Urothelium cell line (cell line): ENCODE measurements at places on chromosomes 1 and 21.

DNA sequence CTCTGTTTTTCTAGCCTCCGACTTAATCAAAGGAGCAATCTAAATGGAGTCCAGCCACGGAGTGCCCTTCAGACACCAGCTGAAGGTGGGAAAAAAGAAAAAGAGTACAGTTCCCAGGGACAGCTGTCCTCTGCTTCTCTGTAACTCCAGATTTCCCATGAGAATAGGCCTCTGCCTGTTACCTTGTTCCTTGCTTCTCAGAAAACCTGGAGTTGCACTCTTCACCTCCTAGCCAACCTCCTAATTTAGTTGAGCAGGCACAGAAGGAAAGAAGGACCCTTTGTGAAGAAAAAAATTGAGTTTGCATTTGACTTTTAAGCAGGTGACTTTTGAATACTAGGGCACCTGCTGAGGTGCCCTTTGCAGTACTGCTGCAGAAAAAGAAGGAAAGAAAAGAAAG lies 8.3 kb downstream of the BARHL2 start:
- no peak for DNase-seq

DNA sequence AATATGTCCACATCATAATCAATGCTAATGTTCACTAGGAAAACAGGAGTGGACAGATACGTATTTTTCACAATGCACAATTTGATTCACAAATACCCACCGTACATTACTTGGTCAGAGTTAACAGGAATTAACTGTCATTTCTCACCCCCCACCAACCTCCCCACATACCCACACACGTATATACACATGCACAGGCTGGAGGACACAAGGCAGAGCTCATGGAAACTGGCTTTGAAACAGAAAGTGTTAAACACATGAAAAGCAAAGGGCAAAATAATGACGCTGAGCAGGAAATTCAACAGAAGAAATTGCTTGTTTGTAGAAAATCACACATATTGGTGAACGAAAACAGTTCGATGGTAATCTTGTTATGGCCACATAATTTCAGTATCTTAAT lies 188.4 kb upstream of the DMRTA2 start:
- DNase-seq: no peak

DNA sequence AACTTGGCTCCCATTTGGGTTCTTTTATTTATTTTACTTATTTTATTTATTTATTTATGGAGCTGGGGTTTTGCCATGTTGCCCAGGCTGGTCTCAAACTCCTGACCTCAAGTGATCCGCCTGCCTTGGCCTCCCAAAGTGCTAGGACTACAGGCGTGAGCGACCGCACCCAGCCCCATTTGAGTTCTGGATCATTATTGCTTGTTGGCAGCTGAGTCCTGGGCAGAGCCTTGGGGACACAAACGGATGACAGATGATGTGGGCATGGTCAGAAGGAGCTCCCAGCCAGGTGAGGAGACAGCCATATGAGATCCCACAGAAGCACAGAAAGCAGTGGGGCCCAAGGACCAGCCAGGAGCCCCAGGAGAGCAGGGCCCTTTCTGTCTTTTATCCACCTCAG lies 254.0 kb downstream of the MATN1 start:
- DNase-seq: no peak

- DNase-seq: no peak
Observed at GRCh38 chr1:147246910-147247655, 4.6 kb downstream of the CHD1L start.

- DNase-seq: peak; percentile 42
Observed at GRCh38 chr1:73593364-73593763, 604.6 kb downstream of the LRRIQ3 start.

GRCh38 chr1:36257375-36257767 lies 33.1 kb downstream of the THRAP3 start:
- no peak for DNase-seq

DNA sequence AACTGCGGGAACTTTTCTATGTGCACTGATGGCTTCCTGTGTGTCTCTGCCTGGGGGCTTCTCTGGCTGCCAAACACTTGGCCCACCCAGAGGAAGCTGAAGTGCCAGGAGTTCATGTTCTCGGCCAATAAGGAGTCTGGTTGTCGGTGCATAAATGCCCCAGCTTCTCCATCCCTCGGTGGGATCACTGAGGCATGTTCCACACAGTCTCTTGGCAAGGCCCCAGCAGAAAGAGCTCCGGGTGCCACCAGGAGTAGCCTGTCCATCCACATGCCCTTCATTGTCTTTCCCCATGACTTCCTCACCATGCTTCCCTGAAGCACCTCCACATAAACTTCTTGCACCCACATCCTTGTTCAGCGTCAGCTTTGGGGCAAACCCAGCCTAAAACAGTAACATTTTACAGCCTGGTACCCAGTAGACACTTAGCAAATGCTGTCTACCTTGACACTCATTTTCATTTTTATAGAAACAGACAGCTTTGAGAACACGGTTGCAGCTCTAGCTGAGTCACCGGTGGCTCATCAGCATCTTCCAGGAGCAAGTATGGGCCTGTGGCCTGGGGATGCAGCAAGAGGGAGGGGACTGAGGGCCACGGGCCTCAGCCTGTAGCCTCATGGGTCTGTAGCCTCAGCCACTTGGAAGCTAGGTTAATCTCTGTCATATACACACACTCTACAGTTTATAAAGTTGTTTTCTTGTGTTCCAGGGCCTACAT lies 14.8 kb upstream of the CDCP2 start:
- peak; percentile 44 for DNase-seq

DNA sequence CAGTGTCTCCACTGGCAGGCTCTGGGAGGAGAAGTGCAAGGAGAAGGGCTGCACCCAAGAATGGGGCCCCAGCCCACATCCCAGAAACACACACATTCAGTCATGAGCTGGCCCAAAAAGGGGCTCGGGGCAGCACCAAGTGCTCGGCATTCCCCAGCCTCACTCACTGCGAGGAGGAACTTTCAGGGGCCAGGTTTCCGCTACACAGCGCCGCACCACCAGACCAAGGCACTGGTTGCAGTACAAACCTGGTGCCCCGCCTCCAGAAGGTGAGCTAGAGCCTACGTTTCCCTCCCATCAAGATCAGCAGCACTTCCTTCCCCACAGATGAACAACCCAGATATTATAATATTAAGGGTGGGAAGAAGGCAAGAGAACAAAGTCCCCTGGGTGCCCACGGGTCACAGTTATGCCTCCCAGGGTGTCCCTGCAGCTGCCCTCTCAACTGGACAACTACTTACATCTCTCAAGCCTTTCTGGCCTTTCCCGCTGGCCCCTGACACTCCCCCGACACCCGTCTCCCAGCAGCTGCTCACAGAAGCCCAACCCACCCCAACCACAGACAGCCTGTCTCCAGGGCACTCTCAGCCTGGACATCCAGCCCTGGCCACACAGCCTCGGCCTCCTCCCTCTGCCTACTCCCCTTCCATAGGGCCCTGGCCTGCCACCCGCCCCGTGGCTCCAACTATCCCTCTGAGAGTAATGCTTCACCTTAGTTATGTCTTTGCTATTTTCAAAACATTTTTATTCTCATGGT lies 3.8 kb downstream of the PBXIP1 start:
- DNase-seq: no peak

GRCh38 chr1:87513255-87513654 lies 184.6 kb downstream of the LMO4 start:
- peak; percentile 24 for DNase-seq

- DNase-seq: no peak
Observed at GRCh38 chr1:76027341-76027740, 47.2 kb upstream of the ST6GALNAC3 start.

DNA sequence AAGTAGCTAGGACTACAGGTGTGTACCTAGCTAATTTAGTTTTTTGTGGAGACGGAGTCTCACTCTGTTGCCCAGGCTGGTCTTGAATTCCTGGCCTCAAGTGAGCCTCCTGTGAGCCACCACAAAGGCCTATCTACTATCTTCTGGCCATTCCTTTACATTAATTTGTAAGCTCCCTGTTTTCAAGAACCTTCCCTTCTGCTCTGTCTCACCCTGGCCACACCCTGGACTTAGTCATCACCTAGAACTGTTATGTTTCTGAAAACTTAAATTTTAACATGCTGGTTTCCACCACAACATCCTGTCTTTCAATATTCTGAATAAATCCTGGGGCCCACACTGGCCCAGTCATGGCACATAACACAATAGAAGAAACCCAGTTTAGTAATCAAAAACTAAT lies 4.9 kb upstream of the B4GALT3 start:
- DNase-seq: no peak

DNA sequence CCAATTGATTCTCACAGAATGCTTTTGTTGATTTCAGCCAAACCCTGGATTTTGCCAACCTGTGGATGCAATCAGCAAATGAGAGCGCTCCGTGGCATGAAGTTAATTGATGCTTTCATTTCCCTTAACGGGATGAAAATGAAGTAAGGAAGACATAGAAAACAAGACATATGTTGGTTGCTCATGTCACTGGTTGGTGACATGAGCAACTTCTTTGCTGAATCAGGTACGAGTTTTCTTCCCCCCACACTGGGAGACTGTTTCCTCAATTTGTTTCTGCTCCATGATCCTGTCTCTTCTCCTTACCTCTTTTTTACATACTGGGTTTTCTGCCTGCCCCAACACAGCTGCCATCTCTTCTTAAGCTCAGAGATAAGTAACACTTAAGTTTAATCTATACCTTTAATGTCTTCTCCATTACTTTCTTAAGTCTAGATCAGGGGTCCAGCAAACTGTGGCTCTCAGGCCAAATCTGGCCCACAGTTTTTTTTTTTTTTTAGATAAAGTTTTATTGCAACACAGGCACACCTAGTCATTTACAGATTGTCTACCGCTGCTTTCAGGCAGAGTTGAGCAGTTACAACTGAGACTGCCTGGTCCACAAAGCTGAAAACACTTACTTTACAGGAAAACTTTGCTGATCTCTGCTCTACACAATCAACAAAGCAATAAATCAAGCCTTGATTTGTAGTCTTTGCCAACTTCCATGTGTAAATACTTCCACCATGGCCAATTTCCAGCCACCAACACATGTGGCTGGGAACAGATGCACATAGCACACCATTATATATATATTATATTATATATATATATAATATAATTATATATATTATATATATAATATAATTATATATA lies 13.3 kb downstream of the GPR157 start:
- no peak for DNase-seq

DNA sequence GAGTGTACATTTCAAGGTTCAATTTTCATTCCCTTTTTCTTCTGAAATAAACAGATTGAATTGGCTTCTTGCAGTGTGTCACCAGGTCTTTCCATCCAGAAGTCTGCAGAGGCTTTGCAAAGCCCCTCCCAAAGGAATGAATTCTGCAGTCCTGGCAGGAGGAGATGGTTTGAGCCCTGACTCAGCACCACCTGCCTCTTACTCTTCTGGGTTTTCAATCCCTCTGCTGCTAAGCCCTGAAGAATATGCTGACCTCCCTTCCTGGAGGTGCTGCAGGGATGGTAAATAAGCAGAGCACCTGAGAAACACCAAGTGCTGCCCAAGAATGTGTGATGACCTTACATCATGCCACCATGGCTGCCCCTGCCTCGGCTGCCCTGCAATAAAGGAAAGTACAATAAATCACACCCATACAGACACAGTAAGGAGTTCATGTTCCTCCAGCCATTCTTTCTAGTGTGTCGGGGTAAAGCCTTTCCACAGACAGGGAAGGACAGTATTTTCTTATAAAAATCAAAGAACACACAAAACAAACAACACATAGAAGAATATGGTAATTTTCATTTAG lies 209.2 kb downstream of the ZNF326 start:
- no peak for DNase-seq

- DNase-seq: no peak
Observed at GRCh38 chr1:4006676-4007374, 106.8 kb upstream of the C1orf174 start.

- no peak for DNase-seq
Observed at GRCh38 chr1:45867697-45868348, 64.4 kb downstream of the MAST2 start.

DNA sequence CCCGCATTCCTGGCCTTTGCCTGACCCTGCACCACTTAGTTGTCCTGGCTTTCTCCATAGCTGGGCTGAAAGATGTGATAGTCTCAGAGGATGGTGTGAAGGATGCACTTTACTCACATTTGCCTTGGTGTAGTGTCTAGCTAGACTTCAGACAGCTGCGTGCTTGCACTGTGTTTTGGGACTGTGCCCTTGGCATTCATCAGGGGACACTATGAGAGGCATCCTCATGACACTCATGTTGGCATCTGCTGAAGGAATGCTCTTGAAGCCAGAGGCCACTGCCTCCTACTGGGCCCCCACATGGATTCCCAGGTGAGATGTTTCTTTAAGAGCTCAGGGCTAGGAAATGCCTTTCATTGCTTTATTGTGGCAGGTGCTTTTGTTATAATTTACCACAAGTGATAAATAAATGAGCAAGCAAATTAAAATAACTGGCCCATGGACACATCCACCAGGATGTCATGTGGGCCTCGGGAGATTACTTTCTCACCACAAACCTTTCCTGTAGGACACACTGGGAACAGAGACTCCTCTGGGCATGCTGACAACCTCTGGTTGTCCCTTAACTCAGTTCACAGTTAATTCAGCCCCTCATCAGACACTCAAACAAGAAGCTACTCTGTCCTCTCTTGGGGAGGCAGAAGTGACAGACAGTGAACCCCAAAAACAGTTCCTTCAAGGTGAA lies 99.4 kb upstream of the SPATA6 start:
- no peak for DNase-seq

DNA sequence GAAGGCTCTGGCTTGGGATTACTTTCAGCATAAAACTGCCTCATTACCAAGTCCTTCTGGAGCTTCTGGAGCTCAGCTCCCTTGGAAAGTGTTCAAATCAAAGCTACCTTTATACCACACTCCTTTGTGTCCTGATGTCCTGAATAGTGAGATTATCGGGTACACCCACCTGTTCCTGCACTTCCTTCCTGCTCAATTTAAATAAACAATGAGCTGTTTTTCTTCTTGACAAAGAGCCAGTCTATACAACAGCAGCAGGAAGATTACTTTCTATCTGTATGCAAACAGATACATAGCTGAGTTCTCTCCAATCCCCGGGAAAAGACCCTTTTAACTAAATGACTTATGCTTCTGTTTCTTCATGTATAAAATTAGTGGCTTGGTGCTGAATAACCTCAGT lies 258.0 kb upstream of the FMN2 start:
- DNase-seq: no peak

GRCh38 chr21:45750936-45751335 lies 107.4 kb downstream of the PCBP3 start:
- no peak for DNase-seq

DNA sequence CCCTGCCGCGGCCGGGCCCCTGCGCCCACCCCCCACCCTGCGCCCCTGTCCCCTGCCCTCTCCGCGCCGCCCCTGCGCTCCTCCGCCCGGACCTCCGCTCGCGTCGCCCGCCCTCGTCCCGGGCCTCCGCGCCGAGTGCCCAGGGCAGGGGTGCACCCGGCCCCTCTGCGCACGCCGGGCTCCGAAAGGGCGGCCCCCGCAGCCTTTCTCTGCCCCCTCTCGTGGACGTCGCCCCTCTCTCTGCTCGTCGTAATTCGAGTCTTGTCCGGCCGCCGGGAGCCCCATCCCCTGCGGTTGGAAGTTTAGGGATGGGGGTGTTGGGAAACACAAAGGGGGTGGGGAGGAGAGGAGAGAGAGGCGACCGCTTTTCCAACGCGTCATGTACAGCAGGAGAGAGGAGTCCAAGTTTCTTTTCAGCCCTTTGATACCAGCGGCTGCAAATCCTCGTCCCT lies 407 bp downstream of the GALNT2 start:
- DNase-seq: no peak

GRCh38 chr1:210098356-210098755 lies 134.2 kb upstream of the SERTAD4 start:
- no peak for DNase-seq

GRCh38 chr1:42931108-42931539 lies 27.5 kb downstream of the SLC2A1 start:
- DNase-seq: peak; percentile 57
